AG08396 (cell line): ENCODE measurements at places on chromosomes 2 and 18.
A peak's percentile ranks its signal among the peaks of the same experiment; 100 is the strongest.

DNA sequence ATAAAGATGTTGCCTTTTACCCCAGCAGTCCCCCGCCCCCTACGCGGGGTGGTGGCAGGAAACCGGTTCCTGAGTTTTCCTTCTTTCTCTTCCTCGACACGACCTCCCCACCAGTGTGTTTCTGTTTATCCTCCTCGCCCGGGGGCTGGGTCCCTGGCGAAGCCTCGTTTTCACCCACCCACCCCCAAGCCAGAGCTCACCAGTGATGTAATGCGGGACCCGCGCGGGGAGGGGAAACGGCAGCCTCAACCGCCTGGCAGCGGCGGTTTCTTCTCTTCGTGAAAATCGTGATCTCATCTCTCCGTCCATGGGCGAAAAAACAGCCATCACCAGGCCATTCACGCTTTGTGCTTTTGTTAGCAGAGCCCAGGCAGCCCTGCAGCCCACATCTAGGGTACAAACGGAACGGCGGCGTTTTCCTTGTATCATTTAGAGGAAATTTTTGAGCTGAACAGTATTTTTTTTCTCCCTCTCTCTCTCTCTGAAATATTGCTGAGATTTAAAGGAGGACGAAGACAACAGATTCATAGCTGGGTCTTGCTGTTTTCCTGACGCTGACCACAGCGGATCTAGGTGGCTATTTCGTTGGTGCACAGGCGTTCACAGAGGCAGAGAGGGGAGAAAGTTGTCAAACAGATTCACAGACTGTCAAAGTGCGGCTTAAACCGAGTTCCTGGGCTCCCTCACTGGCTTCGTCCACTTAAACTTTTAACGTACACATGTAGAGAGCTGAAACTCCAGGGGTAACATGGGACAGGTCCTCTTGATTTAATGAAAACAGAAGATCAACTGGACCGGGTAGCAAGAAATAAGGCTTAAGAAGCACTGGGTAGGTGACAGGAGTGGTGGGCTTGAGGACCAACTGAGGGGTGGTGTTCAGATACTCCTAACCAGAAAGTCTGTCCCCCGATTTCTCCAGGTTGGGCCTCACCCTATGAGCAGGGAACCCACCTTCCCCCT, 21.9 kb upstream of the PAX3 start:
- peak; percentile 18 for DNase-seq

GRCh38 chr2:162029287-162029901, 44.6 kb downstream of the DPP4 start:
- DNase-seq: peak; percentile 39

DNA sequence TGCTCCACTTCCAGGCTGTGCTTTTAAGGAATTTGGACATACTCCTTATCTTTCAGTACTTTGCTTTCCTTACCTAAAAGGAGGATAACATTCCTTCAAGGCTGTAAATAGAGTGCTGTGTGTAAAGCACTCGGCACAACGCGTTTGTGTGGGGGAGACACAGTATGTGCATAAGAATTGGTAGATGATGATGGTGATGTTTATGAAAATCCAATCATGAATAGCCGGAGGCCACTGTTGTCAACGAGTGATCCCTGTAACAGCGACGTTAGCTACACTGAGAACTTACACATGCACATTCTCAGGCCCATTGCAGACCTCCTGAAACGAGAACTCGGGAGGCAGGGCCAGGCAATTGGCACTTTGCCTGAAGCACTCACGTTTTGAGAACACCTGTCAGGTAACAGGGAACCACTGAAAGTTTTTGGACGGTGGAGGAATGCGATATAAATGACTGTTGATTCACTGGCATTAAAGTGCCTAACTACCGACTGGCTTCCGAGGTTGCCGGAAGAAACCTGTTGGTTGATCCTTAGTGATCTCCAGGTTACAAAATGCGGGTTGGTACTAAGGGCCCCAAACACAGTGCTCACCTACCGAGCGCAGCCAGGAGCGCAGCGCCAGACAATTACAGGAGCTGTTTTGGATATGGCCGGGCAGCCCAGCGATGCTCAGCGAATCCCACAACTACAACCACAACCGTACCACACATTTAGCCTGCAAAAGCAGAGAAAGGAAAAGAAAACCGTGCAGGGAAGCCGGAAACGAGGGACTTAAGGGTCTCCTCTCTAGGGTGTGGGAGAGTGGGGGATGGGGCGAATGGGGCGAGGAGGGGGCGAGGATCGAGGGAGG, 1.0 kb upstream of the MAP4K4 start:
- no peak for DNase-seq

DNA sequence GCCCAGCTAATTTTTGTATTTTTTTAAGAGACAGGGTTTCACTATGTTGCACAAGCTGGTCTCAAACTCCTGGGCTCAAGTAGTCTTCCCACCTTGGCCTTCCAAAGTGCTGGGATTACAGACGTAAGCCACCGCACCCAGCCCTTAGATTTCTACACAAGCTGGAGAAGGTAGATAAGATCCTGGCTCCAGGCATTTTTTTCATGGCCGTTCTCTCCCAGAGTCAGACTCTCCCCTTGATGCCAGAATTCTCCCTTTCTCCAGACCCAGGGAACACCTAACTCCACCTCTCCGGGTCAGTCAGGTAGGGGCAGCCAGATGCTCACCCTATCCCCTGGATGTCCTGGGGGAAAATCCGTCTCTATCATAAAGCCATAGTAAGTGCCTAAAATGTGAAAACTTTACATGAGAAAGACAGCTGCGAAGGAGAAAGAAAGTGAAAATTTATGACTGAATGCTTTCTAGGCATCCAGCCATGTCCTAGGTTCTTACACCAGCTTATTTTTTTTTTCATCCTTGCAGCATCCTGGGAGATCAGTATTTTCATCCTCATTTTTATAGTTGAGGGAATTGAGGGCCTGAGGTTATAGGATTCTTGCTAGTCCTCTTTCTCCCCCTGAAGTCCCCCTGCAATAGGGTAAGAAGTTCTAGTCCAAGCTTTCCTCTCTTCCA, 16.3 kb downstream of the SIX3 start:
- no peak for DNase-seq

DNA sequence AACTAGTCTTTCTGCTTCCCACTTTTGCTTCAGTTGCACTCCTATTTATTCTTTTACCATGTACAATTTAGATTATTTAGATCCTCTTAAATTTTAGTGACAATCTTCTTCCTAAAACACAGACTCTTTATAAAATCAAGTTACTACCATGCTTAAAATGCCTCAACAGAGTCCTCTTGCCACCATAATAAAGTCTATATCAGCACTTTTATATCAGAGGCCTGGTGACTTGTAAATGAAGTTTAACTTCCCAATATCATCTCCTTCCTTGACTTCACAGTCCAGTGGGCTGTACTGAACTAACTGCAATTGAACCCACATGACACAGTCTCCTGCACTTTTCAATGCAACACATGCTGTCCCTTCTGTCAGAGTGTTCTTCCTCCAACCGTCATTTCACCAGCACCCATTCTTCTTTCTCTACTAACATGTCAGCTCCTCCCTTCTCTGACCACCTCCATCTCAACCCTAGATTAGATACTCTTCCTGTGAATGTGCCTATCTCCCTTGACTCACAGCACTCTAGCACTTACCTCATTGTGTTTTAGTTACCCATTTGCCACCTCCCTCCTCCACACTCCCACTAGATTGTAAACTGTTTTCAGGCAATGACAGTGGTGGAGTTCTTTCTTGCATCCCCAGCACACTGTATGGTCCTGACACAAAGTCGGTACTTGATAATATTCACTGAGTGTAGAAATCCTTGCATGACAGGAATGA, 414.9 kb downstream of the SATB2 start:
- DNase-seq: no peak

- no peak for DNase-seq
Measured at GRCh38 chr2:128281852-128282245, 36.8 kb downstream of the HS6ST1 start.

DNA sequence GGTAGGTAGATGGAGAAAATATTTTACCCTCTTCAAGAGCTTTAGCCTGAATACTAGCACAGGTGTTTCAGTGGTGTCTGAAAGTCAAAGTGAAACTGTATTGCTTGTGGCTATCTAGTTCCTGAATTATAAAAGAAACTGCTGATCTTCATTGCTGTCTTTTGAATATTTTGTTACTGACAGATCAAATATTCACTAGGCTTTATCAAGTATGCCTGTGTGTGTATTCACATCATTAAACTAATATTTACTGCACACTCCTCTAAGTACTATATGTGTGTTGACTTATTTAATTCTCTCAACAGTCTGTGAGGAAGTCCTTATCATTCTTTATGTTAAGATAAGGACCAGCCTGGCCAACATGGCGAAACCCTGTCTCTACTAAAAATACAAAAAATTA, 139.6 kb downstream of the SOCS6 start:
- no peak for DNase-seq

- no peak for DNase-seq
Measured at GRCh38 chr2:233244818-233245217, 6.7 kb upstream of the ATG16L1 start.

DNA sequence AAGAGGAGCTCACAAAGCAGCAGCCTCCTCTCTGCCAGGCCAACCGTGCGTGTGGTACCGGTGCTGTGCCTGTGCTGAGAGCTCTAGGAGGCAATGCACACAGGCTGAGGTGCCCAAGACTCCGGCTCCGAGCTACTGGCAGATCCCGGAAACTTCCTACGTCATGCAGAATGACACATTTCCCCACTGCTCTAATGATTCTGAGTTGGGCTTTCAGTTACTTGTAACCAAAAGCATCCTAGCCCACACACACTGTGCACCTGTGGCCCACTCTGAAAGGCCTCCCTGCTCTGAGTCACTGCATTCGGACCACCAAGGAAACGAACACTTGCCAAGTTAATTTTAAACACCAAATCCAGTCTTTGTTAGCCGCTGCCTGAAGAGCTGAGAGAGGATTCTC, 9.3 kb upstream of the RNU4ATAC start:
- DNase-seq: no peak

DNA sequence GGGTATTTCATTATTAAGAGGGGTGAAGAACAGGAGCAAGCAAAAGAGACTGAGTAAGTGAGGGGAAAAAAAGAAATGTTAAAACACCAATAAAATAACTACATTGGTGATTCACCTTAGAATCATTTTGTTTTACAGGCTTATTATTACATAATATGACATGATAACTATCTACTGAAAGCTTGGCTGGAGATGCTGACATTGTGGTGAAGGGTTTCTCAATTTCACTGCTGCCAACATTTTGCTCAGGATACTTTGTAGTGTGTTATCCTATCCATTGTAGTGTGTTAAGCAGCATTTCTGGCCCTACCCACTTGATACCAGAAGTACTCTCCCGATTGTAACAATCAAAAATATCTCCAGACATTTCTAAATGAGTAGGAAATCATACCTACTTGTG, 1564.6 kb upstream of the NXPH2 start:
- DNase-seq: no peak

DNA sequence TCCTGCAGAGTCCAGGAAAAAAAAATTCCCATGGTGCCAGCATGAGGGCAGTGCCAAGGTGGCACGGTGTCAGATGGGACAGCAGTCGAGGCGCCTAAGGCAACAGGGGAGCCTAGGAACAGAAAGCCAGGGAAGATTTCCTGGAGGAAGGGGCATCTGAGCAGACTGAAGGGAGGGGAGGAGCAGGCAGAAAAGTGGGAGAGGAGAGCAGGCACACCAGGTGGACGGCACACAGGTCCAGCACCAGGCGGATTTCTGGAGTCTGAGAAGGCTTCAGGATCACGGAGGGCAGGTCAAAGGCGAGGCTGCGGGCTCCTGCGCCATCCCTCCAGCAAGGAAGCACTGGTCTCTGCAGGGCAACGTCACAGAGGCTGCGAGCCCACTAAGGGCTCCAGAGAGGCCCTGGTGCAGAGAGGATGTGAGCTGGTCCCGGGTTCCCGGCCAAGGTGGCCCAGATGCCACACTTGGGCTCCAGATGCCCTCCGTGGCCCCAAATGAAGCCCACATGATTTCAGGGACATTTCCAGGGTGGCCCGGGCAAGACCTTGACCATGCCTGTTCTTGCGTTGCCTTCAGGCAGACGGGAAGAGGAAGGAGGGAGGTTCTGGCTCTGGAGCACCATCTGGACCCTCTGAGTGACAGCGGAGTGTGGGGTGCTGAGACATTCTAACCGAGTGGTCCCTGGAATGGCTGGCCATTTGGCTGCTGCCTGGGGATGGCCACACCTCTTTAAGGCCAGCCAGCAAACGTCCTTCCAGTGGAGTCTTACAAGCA, 4.1 kb downstream of the HS6ST1 start:
- DNase-seq: no peak

DNA sequence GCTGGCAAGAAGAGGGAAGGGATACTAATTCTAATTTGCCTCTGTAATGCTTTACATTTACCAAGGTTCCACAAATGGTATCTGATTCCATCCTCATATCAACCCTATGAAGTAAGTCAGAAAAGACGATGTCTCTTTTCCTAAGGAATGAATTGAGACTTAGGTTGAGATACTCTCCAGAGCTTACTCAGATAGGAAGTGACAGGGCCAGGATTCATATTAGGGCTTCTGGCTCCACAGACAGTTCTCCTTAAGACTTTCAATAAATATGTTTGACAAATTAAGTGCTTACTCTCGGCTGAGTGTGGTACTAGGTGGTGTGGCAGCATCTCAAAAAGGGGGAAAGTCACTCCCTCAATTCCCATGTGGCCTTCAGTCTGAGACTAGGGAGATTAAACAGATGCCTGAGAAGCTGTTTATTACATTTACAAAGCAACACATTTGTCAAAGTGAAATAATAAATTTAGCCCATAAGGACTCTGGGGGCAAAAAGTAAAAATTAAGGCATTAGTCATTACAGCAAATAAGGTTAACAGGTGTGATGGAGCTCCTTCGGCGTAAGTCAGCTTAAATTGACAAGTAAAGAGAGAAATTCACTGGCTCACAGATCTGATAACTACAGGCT, 14.2 kb downstream of the CDK15 start:
- no peak for DNase-seq

GRCh38 chr2:129791712-129792111, 187.8 kb upstream of the RAB6C start:
- no peak for DNase-seq

DNA sequence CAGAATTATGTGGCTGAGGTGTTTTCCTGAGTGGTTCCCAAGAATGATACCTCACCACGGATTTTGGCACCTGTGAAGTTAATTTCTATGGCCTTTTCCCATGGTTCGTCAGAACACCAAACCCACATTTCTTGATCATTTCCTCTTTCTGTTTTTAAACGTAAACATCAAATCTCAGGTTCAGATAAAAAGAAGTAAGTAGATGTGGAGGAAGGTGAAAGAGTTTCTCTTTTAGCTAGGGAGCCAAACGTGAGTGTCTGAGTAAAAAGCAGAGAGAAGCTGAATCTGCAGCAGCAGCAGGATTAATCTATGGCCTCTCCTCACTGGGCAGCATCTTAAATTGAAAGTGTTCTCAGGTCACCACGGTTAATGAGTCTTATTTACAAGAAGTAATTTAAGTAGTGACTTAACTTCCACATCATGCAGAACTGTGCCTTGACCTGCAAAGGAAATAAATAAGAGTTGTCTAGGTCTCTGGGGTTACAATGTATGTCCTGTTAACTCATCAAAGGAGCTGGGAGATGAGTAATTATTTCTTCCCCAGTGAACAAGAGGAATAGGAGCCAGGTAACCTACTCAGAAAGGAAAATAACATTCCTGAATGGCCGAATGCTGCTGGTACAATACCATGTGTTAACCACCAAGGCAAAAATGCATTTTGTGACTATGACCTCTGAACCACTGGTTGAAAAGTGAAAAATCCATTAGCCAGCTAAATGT, 139.6 kb upstream of the NETO1 start:
- no peak for DNase-seq

GRCh38 chr2:142721015-142721414, 156.4 kb upstream of the KYNU start:
- no peak for DNase-seq
